Activated naive CD4-positive, alpha-beta T cell treated with anti-CD3 and anti-CD28 coated beads, Interleukin-2, amount 50 U/mL, for 72 hours (primary cell): ENCODE measurements at places on chromosomes 2 and 18. TPM values are rescaled to one million over a fixed set of nuclear protein-coding genes. Genes with fewer than 3 reads are reported as not detected.

Gene ERICH2
- not detected for total RNA-seq

- DNase-seq: no peak
These were observed 160.8 kb downstream of the AGPS start for GRCh38 chr2:177553176-177553884.

Gene DYNAP
- total RNA-seq: not detected

GRCh38 chr2:195395362-195395761 is 261.7 kb upstream of the SLC39A10 start:
- DNase-seq: no peak

Gene LAMA3
- 0.16 TPM for total RNA-seq

DNA sequence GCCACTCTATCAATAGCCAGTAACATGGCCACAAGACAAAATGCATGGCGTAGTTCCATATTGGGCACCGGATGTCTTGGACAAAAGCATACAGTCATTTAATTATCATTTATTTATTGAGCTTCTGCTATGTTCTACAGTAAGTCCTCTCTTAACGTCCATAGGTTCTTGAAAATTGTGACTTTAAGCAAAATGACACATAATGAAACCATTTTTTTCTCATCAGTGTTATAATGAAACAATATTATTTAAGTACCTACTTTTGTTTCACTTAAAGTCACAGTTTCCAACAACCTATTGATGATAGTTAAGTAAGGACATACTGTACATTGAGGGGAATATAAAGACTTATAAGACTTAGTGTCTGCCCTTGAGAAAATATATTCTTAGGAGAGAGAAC is 84.9 kb downstream of the XRCC5 start:
- DNase-seq: no peak

Gene GREB1L
- total RNA-seq: not detected

Gene MAB21L4
- total RNA-seq: not detected
